ENCODE measurements at places on chromosomes 2 and 18.

DNA sequence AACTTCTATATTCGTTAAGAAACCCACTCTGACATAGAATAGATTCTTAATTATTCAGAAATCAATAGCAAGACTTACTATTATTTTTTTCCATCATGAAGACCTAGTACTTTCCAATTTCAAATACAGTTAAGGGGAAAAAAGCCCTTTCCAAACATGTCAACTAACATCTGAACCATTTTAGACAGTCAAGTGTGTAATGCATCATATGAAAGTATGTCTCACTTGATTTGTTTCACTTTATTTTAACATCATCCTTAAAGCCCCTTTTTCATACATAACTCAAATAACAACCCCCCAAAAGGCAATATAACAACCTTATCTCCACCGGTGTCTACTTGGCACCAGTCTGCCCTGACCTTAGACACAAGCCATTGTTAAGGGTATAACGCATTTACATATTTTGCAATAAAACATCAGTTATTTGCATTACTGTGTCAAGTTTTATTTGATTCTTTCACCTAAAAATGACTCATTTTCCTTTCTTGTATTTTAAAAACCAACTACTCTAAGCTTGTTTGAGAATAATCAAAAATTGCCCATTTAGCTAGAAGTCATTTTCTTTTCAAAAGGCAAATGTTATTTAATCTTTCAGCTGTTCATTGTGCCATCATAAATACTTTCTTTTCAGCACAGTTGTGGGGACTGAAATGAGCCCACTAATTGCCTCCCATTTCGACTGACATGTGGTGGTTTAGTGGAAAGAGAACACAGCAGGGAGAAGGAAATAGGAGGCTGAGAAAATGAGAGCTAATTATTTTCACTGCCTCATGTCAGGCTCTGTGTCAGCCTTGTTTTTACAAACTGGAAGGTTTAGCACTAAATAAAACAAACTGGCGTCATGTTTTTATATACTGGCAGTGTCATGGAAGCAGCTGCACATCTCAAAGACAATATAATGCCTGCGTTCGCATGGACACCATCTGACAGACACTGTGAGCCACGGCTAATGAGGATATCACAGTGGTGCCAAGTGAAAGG is 104.7 kb upstream of the CDCA7 start:
- DNase-seq, result no peak

DNA sequence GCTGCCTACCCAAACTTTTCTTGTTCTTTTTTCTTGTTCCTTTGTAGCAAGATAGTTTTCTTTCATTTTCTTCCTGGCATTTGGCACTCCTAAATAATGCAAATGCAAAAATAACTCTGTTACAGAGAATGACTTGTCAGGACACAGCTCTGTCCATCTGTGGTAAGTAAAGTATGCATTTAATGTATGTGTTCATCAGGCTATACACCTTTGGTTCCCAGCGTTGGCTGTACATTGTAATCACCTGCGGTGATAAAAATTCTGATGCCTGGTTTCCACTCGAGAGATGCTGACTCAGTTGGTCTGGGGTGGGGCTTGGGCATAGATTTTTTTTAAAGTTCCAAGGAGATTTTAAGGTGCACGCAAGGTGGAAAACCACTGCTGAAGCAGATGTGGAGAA is at the start of gene SERPINB13:
TSS of gene SERPINB13 (plus strand) at position 378 of the 400 bp plus-strand sequence. CDS start 1,325 bp downstream, outside the sequence.
- no peak for DNase-seq

GRCh38 chr18:59233017-59233410 is 13.1 kb downstream of the GRP start:
- no peak for DNase-seq

GRCh38 chr2:170887496-170887895 is 41.6 kb upstream of the GORASP2 start:
- no peak for DNase-seq

- DNase-seq, result no peak
Observed at GRCh38 chr18:3114451-3114850, 101.5 kb upstream of the LPIN2 start.

GRCh38 chr2:171655586-171655985 is 31.7 kb upstream of the DYNC1I2 start:
- no peak for DNase-seq

- no peak for DNase-seq
Observed at GRCh38 chr2:9262671-9263171, 56.1 kb downstream of the ASAP2 start.
